PC-3 (cell line): ENCODE measurements at places on chromosomes 16 and 17. TPM values are rescaled to one million over a fixed set of nuclear protein-coding genes. Genes with fewer than 3 reads are reported as not detected.

The TPSD1 gene
- total RNA-seq = not detected in 2 replicates

The C17orf107 gene
- 0.35 and 0.36 TPM in 2 replicates for total RNA-seq

The IKZF3 gene
- total RNA-seq = under 0.01 TPM in 1 of 2 replicates, not detected in the other

The PHOSPHO1 gene
- 1.1 and 1.7 TPM in 2 replicates for total RNA-seq
